ENCODE measurements at places on chromosomes 5 and 9.

DNA sequence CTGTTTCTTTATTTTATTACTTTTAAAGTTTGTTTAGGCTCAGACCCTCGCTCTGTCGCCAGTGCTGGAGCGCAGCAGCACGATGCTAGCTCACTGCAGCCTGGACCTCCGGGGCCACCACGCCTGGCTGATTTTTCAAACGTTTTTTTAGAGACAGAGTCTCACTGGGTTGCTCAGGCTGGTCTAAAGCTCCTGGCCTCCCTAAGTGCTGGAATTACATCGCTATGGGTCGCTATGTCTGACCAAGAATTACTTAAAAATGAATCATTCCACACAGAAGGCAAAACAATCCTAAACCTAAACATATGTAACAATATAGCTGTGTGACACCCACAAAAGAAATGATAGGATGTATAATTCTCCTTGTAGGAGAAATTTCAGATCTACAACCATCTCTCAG lies 86.9 kb upstream of the SIMC1 start:
- DNase-seq = no peak

GRCh38 chr9:120402741-120403542 lies 177.0 kb downstream of the CDK5RAP2 start:
- no peak for DNase-seq

GRCh38 chr9:99824378-99825171 lies 2.9 kb downstream of the NR4A3 start:
- DNase-seq = no peak

DNA sequence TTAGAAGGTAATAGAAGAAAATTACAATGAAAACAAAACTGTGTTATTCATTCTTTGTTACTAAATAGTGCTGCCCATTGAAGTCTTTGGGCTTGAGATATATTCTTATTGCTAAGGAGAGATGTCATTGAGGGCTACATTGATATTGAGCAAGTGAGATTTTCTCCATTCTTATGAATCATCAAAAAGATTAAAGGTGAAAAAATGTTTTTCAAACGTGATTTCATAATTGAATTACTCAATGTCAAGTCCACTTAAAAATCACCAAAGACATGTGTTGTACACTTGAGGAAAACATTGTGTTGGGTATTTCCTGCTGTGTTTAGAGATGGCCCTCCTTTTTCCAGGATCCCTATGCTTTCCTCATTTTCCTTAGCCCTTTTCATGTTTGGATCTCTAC lies 448.1 kb downstream of the NFIB start:
- DNase-seq = no peak

DNA sequence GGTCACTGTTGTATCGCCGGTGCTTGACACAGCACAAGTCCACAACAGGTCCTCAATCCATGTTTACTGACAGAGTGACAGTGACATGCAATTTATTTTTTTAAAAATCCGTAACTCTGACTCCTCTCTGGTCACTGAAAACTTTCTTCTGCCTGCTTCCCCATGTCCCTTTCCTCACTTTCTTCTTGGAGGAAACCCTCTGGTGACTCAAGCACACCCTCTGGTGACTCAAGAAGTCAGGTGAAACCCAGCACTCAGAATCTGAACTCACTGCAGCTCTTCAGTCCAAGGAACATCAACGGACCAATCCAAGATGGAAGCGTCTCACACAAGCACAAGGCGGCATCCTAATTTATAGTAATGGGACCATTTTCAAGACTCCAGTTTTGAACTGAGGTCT lies 245.9 kb downstream of the FSTL4 start:
- DNase-seq = no peak

- no peak for DNase-seq
These were observed 9.4 kb downstream of the SCGB3A2 start for GRCh38 chr5:147887930-147888329.

DNA sequence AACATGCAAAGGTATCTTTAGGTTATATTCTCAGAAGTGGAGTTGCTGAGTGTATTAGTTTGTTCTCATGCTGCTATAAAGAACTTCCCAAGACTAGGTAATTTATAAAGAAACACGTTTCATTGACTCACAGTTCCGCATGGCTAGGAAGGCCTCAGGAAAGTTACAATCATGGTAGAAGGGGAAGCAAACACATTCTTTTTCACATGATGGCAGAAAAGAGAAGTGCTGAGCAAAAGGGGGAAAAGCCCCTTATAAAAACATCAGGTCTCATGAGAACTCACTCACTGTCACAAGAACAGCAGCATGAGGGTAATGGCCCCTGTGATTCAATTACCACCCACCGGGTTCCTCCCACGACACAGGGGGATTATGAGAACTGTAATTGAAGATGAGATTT lies 163.6 kb upstream of the PRLR start:
- no peak for DNase-seq
